ENCODE measurements at places on chromosomes 11 and 22. TPM values are rescaled to one million over a fixed set of nuclear protein-coding genes. Genes with fewer than 3 reads are reported as not detected.
A peak's percentile ranks its signal among the peaks of the same experiment; 100 is the strongest.

DNA sequence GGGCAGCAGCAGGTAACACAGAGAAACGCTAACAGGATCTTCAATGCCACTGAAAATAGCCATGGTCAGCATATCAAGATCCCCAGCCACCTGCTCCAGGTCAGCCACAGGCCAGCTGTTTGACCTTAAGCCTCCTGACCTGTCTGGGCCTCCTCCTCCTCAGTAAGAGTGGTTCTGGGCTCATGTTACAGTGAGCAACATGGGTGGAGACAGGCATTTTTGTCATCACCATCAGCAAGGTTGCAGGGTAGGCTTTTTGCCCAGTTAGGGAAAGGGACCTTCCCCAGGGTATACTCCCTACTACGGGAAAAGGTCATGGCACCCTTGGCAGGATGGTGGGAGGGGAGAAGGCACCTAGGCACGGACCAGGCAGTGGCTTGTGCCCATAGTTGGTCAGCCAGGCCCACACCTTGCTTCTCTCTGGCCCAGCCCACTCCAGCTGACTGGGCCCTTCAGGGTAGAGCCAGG lies 131.8 kb upstream of the PARVA start:
- no peak for DNase-seq

GRCh38 chr11:66150725-66151124 lies 80.7 kb downstream of the PACS1 start:
- DNase-seq = no peak

CNIH2 gene
- polyA plus RNA-seq = 4.2 TPM

DNA sequence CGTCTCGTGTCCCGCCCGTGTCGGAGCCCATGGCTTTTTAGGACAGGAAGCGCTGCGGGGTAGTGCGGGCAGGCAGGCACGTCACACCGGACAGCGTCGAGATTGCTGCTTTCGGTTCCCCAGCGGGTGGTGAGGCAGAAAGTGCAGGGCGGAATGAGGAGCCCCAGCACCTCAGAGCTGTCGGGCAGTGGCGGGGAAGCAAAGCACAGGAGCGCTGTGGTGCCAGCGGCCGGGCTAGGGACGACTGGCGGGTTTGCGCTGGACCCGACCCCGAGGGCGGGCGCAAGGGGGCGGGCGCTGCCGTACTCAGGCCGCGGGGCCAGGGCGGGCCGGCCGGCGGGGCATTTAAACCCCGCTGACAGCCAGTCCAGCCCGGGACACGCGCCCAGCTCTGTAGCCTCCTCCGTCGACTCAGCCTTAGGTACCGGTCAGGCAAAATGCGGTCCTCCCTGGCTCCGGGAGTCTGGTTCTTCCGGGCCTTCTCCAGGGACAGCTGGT lies at the start of gene SLC37A2:
TSS of gene SLC37A2 (plus strand) at position 375 of the 498 bp plus-strand sequence. CDS start at position 438, 63 bp downstream.
- DNase-seq = no peak

DNA sequence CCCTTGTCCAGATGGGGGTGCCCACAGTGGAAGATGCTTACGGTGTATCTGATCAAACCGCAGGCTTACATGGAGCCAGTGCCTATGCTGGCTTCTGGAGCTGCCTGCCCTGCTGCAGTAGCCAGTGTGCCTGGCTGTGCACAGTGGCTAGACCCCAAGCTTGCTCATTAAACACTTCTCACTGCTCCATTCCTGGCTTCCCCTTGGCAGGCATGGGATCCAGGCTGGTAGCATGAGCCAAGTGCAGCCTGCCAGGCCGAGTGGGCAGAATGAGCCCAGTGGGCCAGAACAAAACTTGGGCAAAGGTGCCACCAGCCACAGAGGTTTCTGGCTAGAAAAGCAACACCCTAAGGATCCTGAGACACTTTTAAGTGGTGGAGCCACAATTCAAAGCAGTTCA lies 55.4 kb upstream of the B3GNT6 start:
- no peak for DNase-seq

SEPTIN3 gene
- 6.1 TPM for polyA plus RNA-seq

- DNase-seq = no peak
Measured at GRCh38 chr22:20905415-20906386, 11.5 kb upstream of the CRKL start.

DNA sequence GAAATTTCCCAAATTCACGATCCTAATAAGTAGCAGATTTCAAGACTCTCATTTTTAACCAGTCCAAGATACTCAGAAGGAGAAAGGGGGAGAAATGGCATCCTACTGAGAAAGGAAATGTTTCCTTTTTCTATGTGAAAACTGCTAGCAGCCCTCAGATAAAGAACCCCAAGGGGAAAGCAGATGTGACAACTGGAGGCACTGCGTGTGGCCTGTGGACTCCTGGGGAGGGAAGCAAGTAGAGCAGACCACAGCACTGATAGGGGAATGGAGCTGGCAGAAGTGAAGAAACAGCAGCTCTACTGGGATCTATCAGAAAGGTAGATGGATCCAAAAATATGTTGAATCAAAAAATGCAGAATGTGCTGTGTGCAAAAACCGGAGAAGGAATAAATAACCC lies 239.7 kb upstream of the API5 start:
- no peak for DNase-seq

CHRM1 gene
- not detected for polyA plus RNA-seq

OR2AG2 gene
- polyA plus RNA-seq = not detected

KCNJ4 gene
- 0.20 TPM for polyA plus RNA-seq

OR52I2 gene
- not detected for polyA plus RNA-seq

GRCh38 chr11:67382276-67383136 lies 9.1 kb upstream of the CLCF1 start:
- DNase-seq = no peak

GRCh38 chr11:16993495-16993894 lies 20.7 kb downstream of the PLEKHA7 start:
- DNase-seq = no peak

CCDC89 gene
- 5.2 TPM for polyA plus RNA-seq

PUS3 gene
- 16.4 TPM for polyA plus RNA-seq

DNA sequence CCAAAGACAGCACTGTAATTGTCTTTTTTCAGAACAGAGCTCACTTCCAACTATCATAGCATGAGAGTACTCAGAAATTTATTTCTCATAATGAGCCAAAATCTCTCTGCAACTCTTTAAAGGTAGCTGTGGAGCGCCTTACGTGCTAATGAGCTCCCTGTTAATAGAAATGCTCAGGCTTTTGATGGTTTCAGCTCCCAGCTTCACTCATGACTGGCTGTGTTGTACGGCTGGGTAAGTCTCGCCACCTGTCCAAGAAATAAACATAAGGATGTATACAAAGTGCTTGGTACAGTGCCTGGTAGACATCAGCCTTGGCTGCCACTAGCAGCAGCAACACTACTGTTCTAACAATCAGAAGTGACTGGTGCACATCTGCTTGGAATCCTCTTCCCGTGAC lies 109.4 kb downstream of the LDLRAD3 start:
- no peak for DNase-seq

DNA sequence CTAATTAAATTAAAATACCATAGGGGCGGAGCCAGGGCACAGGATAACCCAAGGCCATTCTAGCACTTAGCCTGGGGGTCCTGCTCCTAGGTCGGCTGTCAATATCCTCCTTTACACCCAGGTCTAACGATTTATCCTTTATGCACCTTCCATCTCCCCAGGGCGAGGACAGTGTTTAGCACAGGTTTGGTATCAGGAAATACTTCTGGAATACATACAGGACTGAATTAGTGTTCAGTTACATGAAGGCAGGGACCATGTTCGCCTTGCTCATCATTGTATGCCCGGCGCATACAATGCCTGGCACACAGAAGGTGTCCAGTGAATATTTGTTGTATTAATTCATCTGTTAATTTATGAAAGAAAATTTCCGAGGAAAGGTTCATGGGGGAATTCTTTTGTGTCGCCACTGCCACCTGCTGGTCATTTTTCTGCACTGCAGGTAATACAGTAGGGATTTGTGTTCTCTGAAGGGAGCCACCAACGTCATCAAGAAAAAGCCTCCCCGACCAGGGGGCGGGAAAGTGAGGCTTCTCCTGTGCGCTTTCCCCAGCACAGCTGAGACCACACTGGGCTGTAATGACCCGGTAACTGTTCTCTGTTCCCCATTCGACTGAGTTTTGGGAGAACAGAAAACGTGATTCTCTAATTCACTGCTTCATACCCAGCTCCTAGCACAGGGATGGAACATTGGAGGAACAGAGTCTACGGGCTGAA lies 68.7 kb upstream of the ASPHD2 start:
- DNase-seq = peak; percentile 66

- no peak for DNase-seq
Measured at GRCh38 chr11:86748296-86748695, 52.0 kb upstream of the PRSS23 start.

CCDC15 gene
- 4.3 TPM for polyA plus RNA-seq

- no peak for DNase-seq
Measured at GRCh38 chr11:70790671-70791300, 392.5 kb downstream of the CTTN start.

SLC22A6 gene
- 19.9 TPM for polyA plus RNA-seq

DNA sequence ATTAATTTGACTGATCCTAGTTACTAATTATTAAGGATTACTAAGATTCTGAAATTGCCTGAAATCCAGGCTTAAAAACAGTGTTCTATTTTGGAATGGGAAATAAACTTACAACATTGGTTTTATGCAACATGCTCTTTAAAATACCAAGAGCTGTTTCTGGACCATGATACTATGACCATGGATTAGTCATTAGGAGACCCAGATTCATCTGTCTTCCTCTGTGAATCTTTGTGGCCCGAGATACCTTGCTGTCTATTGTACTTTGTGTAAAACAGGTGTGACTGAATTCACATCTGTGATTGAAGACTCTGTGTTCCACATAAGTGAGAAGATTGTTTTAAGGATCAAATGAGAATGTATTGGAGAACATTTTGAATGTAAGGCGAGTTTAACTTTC lies 98.8 kb downstream of the HSD17B12 start:
- no peak for DNase-seq

DNA sequence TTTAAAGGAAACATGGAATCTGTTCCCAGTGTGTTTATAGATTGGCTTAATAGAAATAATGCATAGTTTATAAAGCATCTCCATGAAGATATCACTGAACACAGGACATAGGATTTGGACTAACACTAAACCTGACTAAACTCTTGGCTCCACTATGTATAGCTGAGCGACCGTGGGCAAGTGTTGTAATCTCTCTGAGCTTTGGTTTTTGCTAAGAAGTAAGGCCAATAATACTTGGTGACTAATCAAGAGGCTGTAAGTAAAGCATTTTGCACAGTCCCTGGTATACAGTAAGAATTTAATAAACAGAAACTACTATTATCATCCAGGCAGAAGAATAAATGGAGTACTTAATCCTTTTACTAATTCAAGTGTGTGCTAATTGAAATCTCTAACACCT lies 125.5 kb upstream of the MTMR2 start:
- DNase-seq = no peak

TRIM64C gene
- not detected for polyA plus RNA-seq

DNA sequence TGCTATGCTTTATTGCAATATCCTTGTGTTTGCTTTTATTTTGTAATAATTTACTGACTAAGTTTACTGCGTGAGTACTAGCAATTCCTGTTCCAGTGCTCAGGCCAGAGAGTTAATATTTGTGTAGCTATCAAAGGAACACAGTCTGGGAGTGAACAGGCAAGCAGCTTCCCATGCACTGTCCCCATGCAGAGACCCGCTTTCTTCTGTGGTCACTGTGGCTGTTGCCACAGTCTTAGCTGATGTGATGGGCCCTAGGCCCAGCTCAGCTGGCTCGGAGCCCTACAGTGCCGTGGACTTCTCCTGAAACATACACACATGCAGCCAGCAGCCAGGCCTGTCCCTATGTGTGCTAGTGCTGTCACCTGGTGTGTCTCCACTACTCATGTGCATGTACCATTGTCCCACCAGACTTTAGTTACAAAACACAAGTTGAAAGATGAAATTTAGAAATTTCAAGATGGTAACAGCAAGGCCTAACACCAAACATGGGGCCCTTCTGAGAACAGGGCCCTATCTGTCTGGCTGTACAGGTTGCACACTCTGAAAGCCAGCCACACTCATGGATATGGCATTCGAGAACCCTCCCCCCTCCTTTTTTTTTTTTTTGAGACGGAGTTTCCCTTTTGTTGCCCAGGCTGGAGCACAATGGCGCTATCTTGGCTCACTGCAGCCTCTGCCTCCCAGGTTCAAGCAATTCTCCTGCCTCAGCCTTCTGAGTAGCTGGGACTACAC lies 12.3 kb upstream of the SCUBE2 start:
- no peak for DNase-seq

CASP12 gene
- 0.75 TPM for polyA plus RNA-seq

SPA17 gene
- 24.0 TPM for polyA plus RNA-seq

OR5B17 gene
- polyA plus RNA-seq = not detected

GRCh38 chr11:106159836-106160235 lies 82.4 kb downstream of the AASDHPPT start:
- no peak for DNase-seq

DNA sequence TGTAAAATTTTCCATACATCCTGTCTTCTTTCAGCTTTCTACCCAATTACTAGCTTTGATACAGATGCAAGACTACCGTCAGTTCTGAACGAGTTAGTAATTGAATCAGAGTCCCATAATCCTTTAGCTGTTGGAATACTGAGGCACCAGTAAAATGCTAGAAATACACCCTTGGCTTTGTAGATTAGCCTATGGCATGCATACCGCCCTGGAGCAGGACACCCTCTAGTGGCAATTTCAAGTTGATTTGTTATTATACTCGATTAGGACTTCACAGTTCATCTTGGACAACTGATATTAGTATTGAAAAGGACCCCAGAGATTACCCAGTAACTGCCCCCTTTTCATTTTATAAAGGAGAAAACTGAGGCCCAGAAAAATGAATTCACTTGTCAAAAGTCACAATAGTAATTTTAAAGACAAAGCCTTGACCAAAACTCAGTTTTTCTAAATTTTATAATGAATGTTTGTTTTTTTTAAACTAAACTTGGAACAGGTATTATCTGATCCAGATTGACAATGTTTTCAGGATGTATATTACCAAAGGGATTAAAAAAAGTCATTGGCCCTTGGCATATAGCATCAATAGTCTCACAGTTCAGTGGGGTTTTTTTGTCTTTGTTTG lies 72.6 kb downstream of the HIPK3 start:
- peak; percentile 18 for DNase-seq

DNA sequence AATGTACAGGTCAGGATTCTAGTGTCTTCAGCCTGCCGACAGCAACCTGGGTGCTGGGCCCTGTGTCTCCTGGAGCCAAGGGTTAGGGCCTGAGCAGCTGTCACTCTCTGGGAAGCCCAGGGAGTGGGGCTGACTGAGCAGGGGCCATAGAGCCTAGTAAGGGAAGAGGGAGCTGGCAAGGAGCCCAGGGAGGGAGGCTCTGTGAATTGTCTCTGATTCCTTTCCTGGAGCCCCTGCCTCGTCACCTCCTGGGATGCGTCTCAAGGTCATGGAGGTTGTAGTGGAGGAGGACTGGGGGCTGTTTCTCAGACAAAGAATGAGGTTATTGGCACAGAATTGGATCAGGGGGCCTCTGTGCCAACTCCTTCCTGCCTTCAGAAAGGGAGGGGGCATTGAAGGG lies 11.8 kb downstream of the SOX10 start:
- DNase-seq = no peak

EWSR1 gene
- polyA plus RNA-seq = 386 TPM

- DNase-seq = peak; percentile 71
Measured at GRCh38 chr11:66579017-66579606, 10.7 kb upstream of the CTSF start.
